COR-L47 (cell line): ENCODE measurements at places on chromosomes 2 and 18.

GRCh38 chr2:1159013-1159412 is 208.4 kb downstream of the SNTG2 start:
- no peak for DNase-seq

DNA sequence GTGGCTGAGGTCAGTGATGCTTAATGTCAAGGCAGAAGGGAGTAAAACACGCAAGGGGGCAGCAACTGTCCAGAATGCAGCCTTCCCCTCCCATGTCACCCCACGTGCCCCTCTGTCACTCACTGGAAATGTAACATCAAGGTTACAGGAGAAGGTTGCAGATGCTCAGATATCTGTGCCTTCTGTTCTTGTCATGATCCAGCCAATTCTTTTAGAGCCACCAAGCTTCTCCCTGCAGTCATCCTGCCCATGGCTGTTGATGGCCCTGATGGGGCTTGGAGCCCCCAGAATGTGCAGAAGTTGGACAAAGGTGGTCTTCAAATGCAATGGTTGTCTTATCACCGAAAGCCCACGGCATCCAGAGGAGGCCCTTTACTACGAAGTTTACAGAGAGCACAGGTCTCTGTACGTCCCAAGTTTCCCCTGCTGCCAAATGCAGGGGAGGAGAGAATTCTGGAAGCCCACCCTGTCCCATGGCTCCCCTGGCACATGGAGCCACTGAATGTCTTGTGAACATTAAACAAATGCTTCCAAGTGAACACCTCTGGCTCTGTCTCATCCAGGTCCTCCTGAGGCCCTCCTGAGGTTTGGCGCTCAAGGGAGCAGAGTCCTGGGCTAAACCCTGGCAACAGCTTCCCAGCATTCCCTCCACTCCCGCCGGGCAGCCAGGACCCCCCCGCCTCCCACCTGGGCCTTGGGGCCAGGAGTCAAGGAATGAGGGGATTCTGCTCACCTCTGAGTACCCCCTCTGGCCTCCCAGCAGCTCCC is 4.5 kb upstream of the GPR55 start:
- DNase-seq, result no peak

- no peak for DNase-seq
Observed at GRCh38 chr2:96772903-96773671, 12.4 kb downstream of the CNNM4 start.

- DNase-seq, result no peak
Observed at GRCh38 chr2:126720638-126721037, 64.7 kb downstream of the GYPC start.

- no peak for DNase-seq
Observed at GRCh38 chr2:37104178-37104577, 19.9 kb downstream of the GPATCH11 start.

DNA sequence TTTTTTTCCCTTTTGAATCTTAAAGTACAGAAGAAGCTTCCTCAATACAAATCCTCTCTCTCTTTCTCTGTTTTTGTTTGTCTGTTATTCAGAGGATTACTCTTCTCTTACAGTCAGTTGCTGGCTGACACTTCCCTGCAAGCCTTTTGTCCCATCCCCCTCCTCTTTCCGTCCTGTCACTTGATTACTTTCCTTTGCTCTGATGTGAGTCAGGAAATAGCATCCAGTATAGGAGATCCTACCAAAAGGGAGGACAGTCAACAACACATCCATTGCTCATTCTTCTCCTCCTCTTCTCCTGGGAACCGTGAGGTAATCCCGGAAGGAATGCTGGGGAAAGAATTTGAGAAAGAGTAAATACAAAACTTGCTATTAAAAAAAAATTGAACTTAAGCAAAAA is 79.3 kb upstream of the SCN7A start:
- no peak for DNase-seq

DNA sequence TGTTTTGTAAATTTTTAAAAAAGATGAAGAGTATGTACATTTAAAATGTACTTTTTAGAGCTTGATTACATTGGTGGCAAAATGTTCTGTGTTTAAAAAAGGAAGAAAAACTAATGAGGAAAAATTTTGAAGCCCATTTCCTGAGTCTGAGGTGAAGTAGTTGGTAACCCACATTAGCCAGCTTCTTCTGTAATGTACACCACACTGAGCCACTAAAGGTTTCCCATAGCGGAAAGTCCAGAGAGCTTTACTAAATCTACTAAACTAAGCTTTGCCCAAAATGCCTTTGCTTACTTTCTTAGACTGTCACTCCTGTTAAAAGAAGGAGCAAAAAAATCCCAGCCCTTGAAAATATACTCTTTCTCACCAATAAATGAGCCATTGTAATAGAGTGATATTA is 804.8 kb upstream of the ZEB2 start:
- no peak for DNase-seq

DNA sequence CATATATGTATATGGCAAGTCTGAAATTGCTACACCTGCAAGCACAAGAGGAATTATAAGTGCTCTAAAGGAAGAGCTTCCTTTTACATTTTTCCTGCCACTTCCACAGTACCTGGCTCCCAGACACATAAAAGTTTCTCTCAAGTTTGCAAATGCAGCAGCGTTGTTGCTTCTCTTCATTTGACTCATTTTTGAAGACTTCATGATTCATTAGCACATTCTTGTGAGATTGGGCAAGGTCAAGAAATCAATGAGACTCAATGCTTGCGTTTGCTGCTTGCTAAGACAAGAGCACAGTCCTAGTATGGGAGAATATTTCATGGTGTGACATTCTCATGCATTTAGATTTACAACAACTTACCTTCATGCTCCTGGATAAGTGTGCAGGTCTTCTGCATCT is 42.6 kb upstream of the PDCL3 start:
- no peak for DNase-seq

DNA sequence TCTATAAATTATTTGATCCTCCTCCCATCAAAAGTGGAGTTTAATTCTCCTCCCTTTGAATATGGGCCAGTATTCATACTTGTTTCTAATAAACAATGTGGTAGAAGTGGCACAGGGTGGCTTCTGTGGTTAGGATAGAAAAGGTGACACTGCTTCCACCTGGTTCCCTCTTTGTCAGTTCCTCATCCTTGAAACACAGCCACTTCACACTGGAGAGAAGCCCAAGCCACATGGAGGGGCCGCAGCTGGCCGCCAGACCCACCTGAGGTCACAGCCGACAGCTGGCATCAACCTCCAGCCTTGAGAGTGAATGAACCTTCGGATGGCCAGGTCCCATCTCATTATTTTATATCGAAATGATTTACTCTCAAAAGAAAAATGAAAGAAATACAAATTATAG is 27.5 kb upstream of the SLC66A3 start:
- no peak for DNase-seq

GRCh38 chr18:9474108-9474982 is 968 bp upstream of the RALBP1 start:
- DNase-seq, result no peak

DNA sequence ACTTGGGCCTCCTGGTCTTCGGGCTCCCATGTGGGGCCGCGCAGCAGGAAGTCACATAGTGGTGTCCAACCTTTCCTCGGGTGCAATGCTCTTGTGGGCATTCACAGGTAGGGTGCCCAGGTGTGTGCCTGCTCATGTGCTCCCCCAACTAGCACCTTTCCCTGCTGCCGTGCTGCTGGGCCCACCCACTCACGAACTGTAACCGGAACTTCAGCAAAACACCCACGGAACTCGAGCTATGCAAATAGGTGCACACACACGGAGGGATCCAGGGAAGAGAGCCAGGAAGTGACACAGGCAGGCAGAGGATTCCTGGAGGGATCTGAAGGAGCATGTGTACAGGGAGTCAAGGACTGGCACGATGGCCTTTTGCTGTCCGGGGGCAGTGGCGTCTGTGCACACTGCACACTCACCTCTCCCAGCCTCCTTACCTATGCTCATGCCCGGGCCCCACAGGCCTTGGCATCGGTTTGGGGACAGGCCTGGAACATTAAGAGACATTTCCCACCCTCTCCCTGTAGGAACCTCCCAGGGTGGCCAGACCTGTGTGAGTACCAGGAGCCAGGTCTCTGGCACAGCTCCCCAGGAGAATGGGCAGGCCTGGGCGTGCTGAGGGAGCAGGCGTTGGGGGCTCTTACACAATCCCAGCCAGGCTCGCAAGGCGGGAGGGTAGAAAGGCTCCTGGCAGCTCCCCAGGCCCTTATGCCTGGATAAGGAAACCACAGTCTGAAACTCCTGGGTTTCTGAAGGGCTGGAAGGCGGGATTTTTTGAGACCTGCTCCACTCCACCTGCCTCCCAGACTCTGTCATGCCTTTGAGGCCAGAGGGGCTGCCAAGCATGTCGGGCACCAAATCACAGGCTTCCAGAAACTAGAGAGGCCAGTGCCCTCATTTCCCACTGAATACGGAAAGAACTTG is 6.6 kb upstream of the PTMA start:
- peak; percentile 18 for DNase-seq

DNA sequence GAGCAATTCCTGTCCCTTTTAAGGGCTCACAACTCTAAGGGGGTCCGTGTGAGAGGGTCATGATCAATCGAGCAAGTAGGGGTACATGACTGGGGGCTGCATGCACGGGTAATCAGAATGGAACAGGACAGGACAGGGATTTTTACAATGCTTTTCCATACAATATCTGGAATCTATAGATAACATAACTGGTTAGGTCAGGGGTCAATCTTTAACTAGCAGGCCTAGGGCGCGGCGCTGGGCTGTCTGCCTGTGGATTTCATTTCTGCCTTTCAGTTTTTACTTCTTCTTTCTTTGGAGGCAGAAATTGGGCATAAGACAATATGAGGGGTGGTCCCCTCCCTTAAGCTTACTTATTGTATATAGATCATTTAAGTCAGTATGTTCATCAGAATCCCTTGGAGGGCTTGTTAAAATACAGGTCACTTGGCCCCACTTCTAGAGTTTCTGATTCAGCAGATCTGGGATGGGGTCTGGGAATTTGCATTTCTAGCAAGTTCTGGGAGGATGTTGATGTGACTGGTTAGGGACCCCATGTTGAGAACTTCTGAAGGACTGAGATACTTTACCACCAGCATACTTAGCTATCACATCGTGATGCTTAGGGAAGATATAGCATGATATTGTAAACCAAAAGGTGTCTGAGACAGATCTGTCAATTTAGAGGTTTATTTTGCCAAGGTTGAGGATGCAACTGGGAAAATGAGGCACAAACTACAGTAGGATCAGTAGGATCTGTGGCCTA is 2.8 kb upstream of the INPP4A start:
- no peak for DNase-seq

DNA sequence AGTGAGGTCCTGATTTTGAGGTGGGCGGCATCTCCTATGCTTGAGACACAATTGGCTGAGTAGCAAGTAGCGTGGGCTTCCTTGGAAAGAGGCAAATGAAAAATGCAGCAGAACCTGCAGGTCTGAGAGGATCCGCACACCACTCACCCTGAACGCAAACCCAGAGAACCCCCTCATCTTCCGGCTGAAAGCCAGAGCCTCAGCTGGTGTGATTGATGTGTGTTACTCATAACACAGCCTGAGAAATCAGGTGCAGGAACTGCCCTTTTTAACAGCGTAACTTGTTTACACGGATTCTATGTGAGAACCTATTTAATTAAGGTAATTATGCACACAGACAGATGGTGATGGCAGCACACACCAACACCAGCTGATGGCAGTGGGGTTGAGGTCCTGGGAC is 123.4 kb downstream of the MRO start:
- peak; percentile 50 for DNase-seq

DNA sequence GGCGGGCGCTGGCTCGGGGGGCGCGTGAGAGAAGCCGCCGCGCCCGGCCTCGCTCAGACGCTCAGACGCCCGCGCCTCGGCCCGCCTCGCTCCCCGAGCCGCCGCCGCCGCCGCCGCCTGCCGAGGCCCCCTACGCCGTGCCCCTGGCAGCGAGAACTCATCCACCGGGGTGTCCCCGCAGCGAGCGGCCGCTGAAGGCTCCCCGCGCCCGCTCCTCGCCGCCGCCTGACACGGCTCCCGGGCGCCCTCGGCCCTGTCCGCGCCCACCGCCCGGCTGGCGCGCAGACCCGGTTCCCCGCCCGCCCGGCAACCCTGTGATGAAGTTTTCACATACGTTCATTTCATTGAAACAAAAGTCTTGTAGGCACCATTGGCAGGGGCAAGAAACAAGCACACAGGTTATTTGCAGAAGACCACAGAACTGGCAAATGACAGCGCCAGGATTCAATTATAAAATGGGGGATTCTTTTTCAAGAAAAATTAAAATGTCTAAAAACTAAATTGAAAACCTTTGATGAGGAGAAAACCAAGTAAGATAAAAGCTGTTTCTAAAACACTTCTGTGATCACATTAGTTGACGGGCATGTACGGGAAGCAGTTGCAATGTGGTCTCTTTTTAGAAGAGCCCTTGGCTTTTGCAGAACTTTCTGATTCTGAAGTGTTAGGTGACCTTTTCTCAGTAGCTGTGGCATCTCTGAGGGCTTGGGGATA is 50.5 kb upstream of the TUBA3D start:
- no peak for DNase-seq

GRCh38 chr2:80365762-80366161 is 61.2 kb upstream of the LRRTM1 start:
- no peak for DNase-seq

- DNase-seq, result no peak
Observed at GRCh38 chr2:120815292-120815691, 79.6 kb downstream of the GLI2 start.
